ENCODE measurements at places on chromosomes 5 and 9. TPM values are rescaled to one million over a fixed set of nuclear protein-coding genes. Genes with fewer than 3 reads are reported as not detected.

- DNase-seq, result no peak
These were observed 657.5 kb upstream of the WWC1 start for GRCh38 chr5:167633931-167634341.

GRCh38 chr5:93225748-93226147 is 355.3 kb downstream of the NR2F1-AS1 start:
- DNase-seq, result no peak

DNA sequence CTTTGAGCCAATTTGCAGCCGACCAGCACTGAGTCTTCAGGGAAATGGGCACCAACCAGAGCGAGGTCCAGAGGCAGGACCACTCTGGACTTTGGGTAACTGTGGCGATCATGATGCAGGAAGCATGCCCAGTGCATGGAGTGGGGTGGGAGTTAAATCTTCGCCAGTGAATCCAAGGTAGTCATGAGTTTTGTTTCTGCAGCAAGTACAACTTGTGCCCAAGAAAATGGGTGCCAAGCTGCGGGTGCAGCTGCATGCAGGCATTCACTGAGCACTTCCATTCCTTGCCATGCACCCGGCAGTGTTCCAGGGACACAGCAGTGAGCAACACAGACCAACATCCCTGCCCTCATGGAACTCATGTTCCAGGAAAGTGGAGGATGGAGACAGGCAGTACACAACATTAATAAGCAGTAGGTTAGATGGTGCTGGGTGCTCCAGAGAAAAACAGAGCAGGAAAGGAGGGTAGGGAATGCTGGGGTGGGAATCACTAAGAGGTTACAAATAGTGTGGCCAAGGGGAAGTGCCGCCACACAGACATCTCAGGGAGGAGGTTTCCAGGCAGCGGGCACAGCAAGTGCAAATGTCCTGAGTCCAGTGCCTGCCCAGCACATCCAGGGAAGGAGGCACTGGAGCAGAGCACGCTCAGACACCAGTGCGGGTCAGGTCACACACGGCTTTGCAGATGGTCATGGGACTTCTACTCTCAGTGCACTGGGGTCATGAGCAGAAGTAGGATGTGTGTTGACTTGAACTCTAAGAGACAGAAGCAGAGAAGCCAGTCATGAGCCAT is 48.2 kb upstream of the LMX1B start:
- DNase-seq, result no peak

- DNase-seq, result no peak
These were observed 164.4 kb upstream of the FOXD4L5 start for GRCh38 chr9:65449423-65449822.

GRCh38 chr9:14293801-14294200 is 20.1 kb downstream of the NFIB start:
- no peak for DNase-seq

DNA sequence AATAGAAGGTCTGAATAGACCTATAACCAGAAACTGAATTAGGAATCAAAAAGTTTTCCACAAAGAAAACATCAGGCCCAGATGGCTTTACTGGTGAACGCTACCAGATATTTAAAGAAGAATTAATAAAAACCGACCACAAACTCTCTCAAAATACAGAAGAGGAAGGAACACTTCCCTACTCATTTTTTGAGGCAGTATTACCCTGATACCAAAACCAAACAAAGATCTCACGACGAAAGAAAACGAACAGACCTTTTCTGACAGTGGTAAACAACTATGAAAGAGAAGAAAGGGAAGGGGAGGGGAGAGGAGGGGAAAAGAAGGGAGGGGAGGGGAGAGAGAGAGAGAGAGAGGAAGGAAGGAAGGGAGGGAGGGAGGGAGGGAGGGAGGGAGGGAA is 13.5 kb downstream of the B4GALT1 start:
- DNase-seq, result no peak

GRCh38 chr5:77301447-77301883 is 91.0 kb downstream of the PDE8B start:
- peak; percentile 27 for DNase-seq

DNA sequence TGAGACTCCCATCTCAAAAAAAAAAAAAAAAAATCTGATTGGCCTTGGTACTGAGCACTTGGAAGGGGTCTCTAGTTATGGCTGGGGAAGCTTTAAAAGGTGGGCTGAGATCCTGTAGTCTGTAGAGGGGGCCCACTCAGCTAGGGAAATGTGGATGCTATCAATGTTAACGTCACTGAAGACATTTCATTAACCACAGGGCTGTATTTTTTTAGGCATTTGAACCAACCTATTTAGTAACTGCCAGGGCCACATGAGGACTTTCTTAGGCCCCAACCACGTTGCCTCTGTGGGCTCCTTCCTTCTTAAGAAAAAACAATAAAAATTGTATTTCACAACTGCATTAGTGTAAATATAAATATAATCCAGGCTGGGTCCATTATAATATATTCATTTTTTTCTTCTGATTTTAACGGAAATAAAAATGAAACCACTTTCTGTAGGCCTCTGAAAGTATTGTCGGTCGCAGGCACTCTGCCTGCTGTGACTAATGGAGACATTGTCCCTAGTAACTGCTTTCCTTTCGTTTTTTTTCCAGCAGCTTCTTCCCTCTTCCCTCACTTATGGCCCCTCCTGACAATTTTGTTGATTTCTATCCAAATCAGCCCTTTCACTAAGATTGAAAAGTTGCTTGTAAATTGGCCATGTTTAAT is 71.6 kb downstream of the GCNT1 start:
- DNase-seq, result no peak

GRCh38 chr5:111755942-111756381 is 1.0 kb downstream of the NREP start:
- DNase-seq, result no peak

DNA sequence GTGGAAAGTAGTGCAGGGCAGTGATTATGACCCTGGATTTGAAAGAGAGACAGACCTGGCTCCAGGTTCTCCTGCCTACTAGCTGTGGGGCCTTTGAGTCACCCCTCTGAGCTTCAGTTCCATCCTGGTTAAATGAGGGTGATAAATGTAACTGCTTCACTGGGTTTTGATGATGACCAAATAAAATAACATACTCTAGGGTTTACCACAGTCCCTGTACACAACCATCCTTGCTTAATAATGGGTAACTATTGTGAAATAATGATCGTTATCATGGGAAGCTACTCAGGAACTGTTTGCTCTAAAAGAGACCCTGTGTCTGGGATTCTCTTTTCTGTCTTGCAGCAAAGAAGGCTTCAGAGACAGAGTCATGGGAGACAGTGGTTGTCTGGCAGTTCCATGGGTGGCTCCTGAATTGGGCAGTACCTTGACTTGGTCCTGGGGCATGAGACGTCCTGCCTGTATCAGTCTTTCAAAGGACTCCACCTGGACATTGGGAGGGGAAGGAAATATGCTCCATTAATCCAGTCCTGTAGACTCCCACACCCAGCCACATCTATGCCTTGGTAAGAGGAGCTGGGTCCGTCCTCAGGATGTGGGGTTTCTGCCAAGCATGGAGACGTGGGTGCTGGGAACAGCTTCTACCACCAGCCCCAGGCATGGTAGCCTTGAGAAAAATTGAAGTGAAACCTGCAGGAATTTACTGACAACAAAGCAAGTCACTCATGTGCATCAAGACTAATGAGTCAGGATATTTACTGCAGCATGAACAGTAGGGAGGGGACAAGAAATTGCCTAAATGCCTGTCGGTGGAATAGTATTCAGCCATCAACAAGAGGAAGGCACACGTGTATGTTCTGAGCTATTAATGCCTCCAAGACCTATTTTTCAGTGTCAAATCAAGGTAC is 23.4 kb downstream of the AKNA start:
- no peak for DNase-seq

Gene WDR31
- total RNA-seq, result 3.4 TPM

Gene CTXN3
- 21.4 TPM for total RNA-seq

Gene EPB41L4A
- total RNA-seq, result 42.5 TPM

All from spinal cord (tissue), 10 donors.